ENCODE measurements at places on chromosomes 5 and 9. TPM values are rescaled to one million over a fixed set of nuclear protein-coding genes. Genes with fewer than 3 reads are reported as not detected.

Gene BARHL1
- not detected for total RNA-seq

Gene TRPM6
- 1.8 TPM for total RNA-seq

Gene FAM53C
- total RNA-seq: 22.4 TPM

Gene BRINP1
- total RNA-seq: not detected

Gene SPATA31A3
- total RNA-seq: not detected

Gene FAM200C
- total RNA-seq: 4.1 TPM

Gene OR1Q1
- not detected for total RNA-seq

Gene APBA1
- total RNA-seq: 3.3 TPM

Gene IPO11
- 19.6 TPM for total RNA-seq

Gene RELL2
- total RNA-seq: 1.2 TPM

Gene MARCHF3
- total RNA-seq: 1.7 TPM

Gene CARD9
- 4.2 TPM for total RNA-seq

Gene TLX3
- total RNA-seq: not detected

Gene HAPLN1
- total RNA-seq: 0.34 TPM

Gene PCDHB2
- total RNA-seq: 2.7 TPM

Gene VCAN
- total RNA-seq: 75.5 TPM

Gene NR2F1-AS1
- 9.6 TPM for total RNA-seq

Gene TMED7
- 183 TPM for total RNA-seq

Gene ACOT12
- total RNA-seq: not detected

Gene ST8SIA4
- 1.6 TPM for total RNA-seq

Gene DRD1
- total RNA-seq: 0.06 TPM

Gene PRDM9
- not detected for total RNA-seq

Gene ENDOG
- 44.5 TPM for total RNA-seq

Gene PCDHA9
- under 0.01 TPM for total RNA-seq

Gene DNM1
- total RNA-seq: 27.0 TPM

Gene KCNV2
- not detected for total RNA-seq

Gene SPATA31C1
- not detected for total RNA-seq

Gene CDH12
- total RNA-seq: not detected

Gene HMMR
- 0.17 TPM for total RNA-seq

Gene SPINK6
- not detected for total RNA-seq

Gene GDA
- total RNA-seq: not detected

Gene MEF2C
- 34.3 TPM for total RNA-seq

Gene TAF11L10
- not detected for total RNA-seq

Gene GAS1
- total RNA-seq: 124 TPM

Gene PCDHAC2
- 8.8 TPM for total RNA-seq

Gene IL3
- not detected for total RNA-seq

Gene COL23A1
- total RNA-seq: 1.8 TPM

Gene CER1
- total RNA-seq: not detected

Gene GABRA1
- total RNA-seq: not detected

Gene NIM1K
- total RNA-seq: 2.3 TPM

Gene OCLN
- 1.9 TPM for total RNA-seq

Gene ABCA2
- 30.9 TPM for total RNA-seq

Gene ECSCR
- total RNA-seq: 38.8 TPM

Gene TMEM215
- total RNA-seq: 0.06 TPM

Gene TMEFF1
- total RNA-seq: 1.7 TPM

Gene IL6ST
- total RNA-seq: 509 TPM

Gene FAM169A
- 2.1 TPM for total RNA-seq

Gene ANKRD20A1
- total RNA-seq: 0.83 TPM
